Endothelial cell (in vitro differentiated cells): ENCODE measurements at places on chromosomes 3 and 15. TPM values are rescaled to one million over a fixed set of nuclear protein-coding genes. Genes with fewer than 3 reads are reported as not detected.

SCN11A gene
- 0.69 TPM for total RNA-seq

VILL gene
- 13.7 TPM for total RNA-seq

NPTN gene
- total RNA-seq: 223 TPM

EXOSC7 gene
- 33.2 TPM for total RNA-seq

CPLX3 gene
- total RNA-seq: not detected

GRK7 gene
- 0.10 TPM for total RNA-seq

TMEM108 gene
- 14.2 TPM for total RNA-seq

LXN gene
- total RNA-seq: 70.6 TPM

TBC1D5 gene
- 48.2 TPM for total RNA-seq

UTS2B gene
- total RNA-seq: not detected

LRRFIP2 gene
- total RNA-seq: 40.0 TPM

GXYLT2 gene
- total RNA-seq: 1.8 TPM

EEF1AKMT4 gene
- 5.7 TPM for total RNA-seq

DNA sequence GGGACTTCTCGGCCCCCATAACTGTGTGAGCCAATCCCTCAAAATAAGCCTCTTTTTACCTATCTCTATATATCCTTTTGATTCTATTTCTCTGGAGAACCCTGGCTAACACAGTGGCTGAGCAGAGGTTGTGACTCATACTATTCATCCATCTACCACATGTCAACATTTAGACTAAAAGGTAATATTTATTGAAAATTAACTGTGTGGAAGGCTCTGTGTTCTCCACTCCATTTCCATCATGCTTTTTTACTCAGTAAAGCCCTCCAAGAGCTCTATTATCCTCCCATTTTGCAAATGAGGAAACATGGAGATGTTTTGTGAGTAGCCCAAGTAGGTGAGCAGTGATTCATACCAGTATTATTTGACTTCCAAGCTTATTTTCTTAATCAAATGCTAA, 217.9 kb upstream of the DCBLD2 start:
- DNase-seq: no peak
- H3K27ac ChIP-seq: no peak overlapping the region
- peaks cover 4% of the 10 kb centered on the region for H3K4me1 ChIP-seq
- H3K4me3 ChIP-seq: no peak overlapping the region
- no peaks in the 10 kb centered on the region for H3K27me3 ChIP-seq

DNA sequence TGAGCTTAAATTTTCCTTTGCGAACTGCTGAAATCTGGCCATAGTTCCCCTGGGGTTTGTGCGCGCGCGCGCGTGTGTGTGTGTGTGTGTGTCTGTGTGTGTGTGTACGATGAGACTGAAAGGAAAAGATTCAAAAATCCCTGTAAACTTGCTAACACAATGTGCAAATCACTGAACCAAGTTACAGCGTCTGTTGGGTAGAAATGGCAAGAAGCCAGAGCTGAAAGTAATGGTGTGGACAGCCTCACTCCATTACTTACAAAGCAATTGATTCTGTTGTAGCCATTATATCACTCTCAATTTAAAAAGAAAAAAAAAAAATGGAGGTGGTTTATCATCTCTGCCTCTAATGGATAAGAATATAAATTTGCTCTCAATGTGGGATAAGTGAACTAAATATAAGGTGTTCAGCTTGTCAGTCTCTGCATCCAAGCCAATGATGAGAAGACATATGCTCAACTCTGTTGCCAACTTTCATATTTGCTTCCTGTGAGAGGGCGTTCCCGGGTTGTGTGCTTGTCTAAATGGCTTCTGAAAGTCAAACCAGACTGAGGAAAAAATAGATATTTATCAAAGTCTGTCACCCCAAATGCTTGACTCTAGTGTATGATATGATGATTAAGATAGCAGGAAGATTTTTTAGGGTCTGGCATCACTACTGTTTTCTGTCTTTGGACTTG, 422.2 kb downstream of the ZNF385D start:
- no peaks in the 10 kb centered on the region for H3K36me3 ChIP-seq
- H3K4me3 ChIP-seq: no peak overlapping the region
- no peaks in the 10 kb centered on the region for H3K27me3 ChIP-seq
- no peak overlapping the region for H3K27ac ChIP-seq
- DNase-seq: no peak
- peaks cover 5% of the 10 kb centered on the region for H3K4me1 ChIP-seq

DNA sequence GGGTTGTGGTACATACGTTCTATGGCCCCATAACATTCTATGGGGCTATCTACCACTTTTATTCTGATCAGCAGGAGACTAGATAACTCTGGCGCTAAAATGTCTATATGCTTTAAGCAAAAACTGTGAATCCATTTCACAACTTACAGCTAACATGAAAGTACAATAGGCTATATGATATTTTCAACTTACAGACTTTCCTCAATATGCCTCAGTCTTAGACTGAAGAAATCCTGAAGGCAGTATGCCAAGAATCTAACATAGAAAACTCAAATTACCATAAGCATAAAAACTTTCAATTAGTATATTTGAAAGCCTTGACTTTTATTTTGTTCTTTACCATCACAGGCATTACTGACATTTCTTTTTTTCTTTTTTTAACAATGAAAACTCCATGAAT, 81.4 kb downstream of the CBLB start:
- no peaks in the 10 kb centered on the region for H3K27me3 ChIP-seq
- H3K4me3 ChIP-seq: no peak overlapping the region
- peaks cover 10% of the 10 kb centered on the region for H3K4me1 ChIP-seq
- no peak overlapping the region for H3K27ac ChIP-seq
- H3K36me3 ChIP-seq: no peaks in the 10 kb centered on the region
- DNase-seq: no peak

- H3K36me3 ChIP-seq: no peaks in the 10 kb centered on the region
- no peak overlapping the region for H3K27ac ChIP-seq
- H3K4me3 ChIP-seq: no peak overlapping the region
- H3K4me1 ChIP-seq: peaks cover 11% of the 10 kb centered on the region
- peaks cover 10% of the 10 kb centered on the region for H3K27me3 ChIP-seq
- no peak for DNase-seq
Measured at GRCh38 chr15:99436542-99437314, 129.1 kb upstream of the MEF2A start.

- H3K27ac ChIP-seq: no peak overlapping the region
- no peaks in the 10 kb centered on the region for H3K27me3 ChIP-seq
- DNase-seq: no peak
- no peaks in the 10 kb centered on the region for H3K36me3 ChIP-seq
Measured at GRCh38 chr15:80669663-80670273, 25.3 kb upstream of the ABHD17C start.

- no peaks in the 10 kb centered on the region for H3K36me3 ChIP-seq
- no peak overlapping the region for H3K27ac ChIP-seq
- peaks cover 3% of the 10 kb centered on the region for H3K4me1 ChIP-seq
- no peak overlapping the region for H3K4me3 ChIP-seq
- H3K27me3 ChIP-seq: peaks cover 1% of the 10 kb centered on the region
- no peak for DNase-seq
Measured at GRCh38 chr15:93063262-93063671, 25.7 kb downstream of the RGMA start.

DNA sequence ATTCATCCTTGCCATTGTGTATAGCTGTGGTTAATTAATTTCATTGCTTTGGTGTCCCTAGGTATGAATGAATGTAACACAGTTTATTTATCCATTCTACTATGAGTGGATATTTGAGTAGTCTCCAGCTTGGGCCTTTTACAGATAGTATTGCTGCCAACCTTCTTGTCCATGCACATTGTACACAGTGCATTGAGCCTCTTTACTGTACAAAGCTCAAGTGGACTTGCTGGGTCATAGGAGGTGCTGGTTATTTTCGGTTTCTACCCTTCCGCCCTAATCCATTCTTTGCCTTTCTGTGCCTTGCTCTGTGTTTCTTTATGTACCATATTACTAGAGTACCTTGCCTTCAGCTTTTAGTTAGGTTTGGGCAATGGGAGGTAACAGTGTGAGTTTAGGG, 60.7 kb downstream of the DUT start:
- H3K27ac ChIP-seq: no peak overlapping the region
- no peak overlapping the region for H3K4me3 ChIP-seq
- H3K27me3 ChIP-seq: no peaks in the 10 kb centered on the region
- peaks cover 5% of the 10 kb centered on the region for H3K4me1 ChIP-seq

GRCh38 chr15:67242708-67243111, 11.8 kb downstream of the AAGAB start:
- no peak for DNase-seq
- peaks cover 20% of the 10 kb centered on the region for H3K4me1 ChIP-seq
- H3K36me3 ChIP-seq: peaks cover 6% of the 10 kb centered on the region
- no peak overlapping the region for H3K27ac ChIP-seq
- no peak overlapping the region for H3K4me3 ChIP-seq
- no peaks in the 10 kb centered on the region for H3K27me3 ChIP-seq

- no peak overlapping the region for H3K27ac ChIP-seq
- no peaks in the 10 kb centered on the region for H3K27me3 ChIP-seq
- DNase-seq: no peak
- H3K4me3 ChIP-seq: no peak overlapping the region
- peaks cover 4% of the 10 kb centered on the region for H3K36me3 ChIP-seq
Measured at GRCh38 chr3:72663429-72663828, 184.8 kb downstream of the SHQ1 start.

GRCh38 chr15:76460347-76460746, 123.8 kb downstream of the ISL2 start:
- no peak for DNase-seq
- H3K27me3 ChIP-seq: no peaks in the 10 kb centered on the region
- H3K4me1 ChIP-seq: no peaks in the 10 kb centered on the region
- H3K27ac ChIP-seq: no peak overlapping the region
- H3K36me3 ChIP-seq: no peaks in the 10 kb centered on the region

- DNase-seq: no peak
- H3K27me3 ChIP-seq: no peaks in the 10 kb centered on the region
- H3K36me3 ChIP-seq: no peaks in the 10 kb centered on the region
- H3K27ac ChIP-seq: no peak overlapping the region
- no peak overlapping the region for H3K4me3 ChIP-seq
Measured at GRCh38 chr3:16392065-16392464, 121.4 kb downstream of the RFTN1 start.

GRCh38 chr3:193868590-193868989, 267.4 kb upstream of the HES1 start:
- H3K27me3 ChIP-seq: peaks cover 10% of the 10 kb centered on the region
- peaks cover 20% of the 10 kb centered on the region for H3K4me1 ChIP-seq
- peak overlapping the region; percentile 15 for H3K27ac ChIP-seq
- no peak overlapping the region for H3K4me3 ChIP-seq
- H3K36me3 ChIP-seq: peaks cover 6% of the 10 kb centered on the region

DNA sequence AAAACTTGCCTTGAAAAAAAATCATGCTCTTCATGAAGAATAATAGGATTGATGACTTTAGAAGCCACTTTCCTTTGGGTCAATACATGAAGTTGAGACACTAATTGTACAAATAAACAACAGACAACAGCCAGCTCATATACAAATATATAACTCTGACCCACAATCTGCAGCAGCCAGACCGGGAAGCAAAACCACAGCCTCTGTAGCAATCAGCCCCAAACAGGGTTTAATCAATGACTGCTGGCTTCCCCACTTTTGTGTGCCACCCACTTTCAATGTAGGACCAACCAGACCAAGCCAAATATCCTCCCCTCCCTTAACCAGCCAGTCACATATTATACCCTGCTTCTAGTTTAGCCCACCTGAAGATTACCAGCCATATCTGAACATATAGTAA, 39.0 kb downstream of the IFT57 start:
- no peak overlapping the region for H3K4me3 ChIP-seq
- H3K27me3 ChIP-seq: no peaks in the 10 kb centered on the region
- peaks cover 10% of the 10 kb centered on the region for H3K4me1 ChIP-seq
- H3K36me3 ChIP-seq: peaks cover 7% of the 10 kb centered on the region

DNA sequence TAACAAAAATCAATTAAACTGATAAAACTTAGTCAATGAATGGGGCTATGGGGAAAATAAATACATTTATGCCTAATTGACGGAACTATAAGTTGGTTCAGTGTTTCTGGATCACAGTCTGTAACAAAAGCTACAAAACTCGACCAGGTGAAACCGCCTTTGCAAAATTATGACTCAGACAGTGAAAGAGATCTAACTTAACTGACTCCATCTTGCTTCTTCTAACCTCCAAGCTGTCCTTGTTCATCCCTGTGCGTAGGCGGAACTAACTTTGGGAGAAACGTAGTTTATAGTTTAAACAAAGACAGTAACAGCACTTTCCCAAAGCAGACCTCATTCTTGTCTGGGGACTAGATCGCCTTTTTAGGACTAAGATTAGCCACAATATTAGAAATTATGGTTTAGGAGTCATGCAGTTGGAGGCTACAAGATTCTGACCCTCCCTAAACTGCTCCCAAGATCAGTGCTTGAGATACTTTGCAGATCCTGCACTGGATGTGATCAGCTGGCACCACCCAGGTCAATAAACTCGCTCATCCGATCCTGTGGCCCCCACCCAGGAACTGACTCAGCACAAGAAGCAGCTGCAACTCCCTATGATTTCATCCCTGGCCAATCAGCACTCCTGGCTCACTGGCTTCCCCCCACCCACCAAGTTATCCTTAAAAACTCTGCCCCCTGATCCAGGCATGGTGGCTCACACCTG, 7.2 kb upstream of the MFGE8 start:
- no peak overlapping the region for H3K27ac ChIP-seq
- DNase-seq: no peak
- no peaks in the 10 kb centered on the region for H3K27me3 ChIP-seq

DNA sequence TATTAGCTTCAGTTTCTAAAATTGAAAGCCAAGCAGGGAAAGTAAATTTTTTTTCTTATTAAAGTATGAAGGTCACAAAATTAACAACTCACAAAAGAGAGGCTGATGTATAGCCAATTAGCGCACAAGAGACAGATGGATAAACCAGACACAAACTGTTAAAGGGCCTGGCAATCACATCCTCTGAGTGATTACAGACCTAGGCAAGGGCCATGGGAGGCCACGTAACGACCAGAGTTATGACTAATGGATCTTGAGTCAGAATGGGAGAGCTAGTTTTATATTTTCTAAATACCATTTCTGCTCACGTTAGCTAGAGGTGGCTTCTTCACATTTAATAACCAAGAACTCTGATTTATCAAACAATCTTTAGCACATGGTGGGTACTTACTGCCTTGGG, 17.8 kb upstream of the SCAMP5 start:
- peaks cover 22% of the 10 kb centered on the region for H3K4me1 ChIP-seq
- H3K36me3 ChIP-seq: peaks cover 5% of the 10 kb centered on the region
- H3K27me3 ChIP-seq: peaks cover 2% of the 10 kb centered on the region
- H3K4me3 ChIP-seq: no peak overlapping the region
